ENCODE measurements at places on chromosomes 3 and 15. TPM values are rescaled to one million over a fixed set of nuclear protein-coding genes. Genes with fewer than 3 reads are reported as not detected.

GRCh38 chr3:146148468-146148931 is 12.5 kb downstream of the PLOD2 start:
- H3K4me1 ChIP-seq, result no peaks in the 10 kb centered on the region
- peaks cover 3% of the 10 kb centered on the region for H3K36me3 ChIP-seq
- DNase-seq, result no peak
- H3K4me3 ChIP-seq, result no peak overlapping the region
- no peaks in the 10 kb centered on the region for H3K27me3 ChIP-seq
- H3K27ac ChIP-seq, result no peak overlapping the region

DNA sequence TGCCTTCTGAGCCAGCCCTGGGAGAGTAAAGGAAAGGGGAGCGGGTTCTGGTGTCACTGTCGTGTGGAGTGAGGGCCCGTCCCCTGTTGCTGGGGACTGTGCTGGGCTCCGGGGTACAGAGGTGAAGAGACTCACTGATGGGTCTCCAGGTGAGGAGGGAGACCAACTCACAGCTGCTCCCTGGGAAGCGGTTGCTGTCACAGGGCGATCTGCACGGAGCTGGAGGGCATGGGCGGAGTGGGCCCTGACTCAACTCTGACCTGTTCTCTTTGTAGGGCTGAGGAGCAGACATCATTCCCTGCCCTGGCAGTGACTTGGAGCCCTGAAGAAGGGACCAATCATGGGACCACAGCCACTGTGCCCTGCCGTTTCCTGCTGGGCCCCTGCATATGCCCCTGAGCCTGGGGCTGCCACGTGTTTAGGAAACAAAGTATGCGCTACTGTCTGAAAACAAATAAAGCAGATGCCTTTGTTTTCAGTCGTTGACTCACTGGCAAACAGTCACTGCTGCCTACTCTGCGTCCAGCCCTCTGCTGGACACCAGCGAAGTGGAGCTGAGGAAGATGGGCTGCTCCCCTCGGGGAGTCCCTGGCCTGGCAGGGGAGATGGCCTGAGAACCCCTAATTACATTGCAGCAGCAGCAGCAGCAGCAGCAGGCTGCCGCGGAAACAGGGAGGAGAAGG is 22.9 kb upstream of the PLXNA1 start:
- no peak overlapping the region for H3K4me3 ChIP-seq
- DNase-seq, result no peak
- H3K27me3 ChIP-seq, result no peaks in the 10 kb centered on the region
- H3K36me3 ChIP-seq, result no peaks in the 10 kb centered on the region

GRCh38 chr15:55695432-55695831 is 47.5 kb downstream of the PRTG start:
- peaks cover 29% of the 10 kb centered on the region for H3K4me1 ChIP-seq
- H3K4me3 ChIP-seq, result no peak overlapping the region
- H3K36me3 ChIP-seq, result peaks cover 2% of the 10 kb centered on the region
- no peaks in the 10 kb centered on the region for H3K27me3 ChIP-seq
- peak; percentile 50 for DNase-seq

The THSD4 gene
- 20.7 TPM for total RNA-seq

DNA sequence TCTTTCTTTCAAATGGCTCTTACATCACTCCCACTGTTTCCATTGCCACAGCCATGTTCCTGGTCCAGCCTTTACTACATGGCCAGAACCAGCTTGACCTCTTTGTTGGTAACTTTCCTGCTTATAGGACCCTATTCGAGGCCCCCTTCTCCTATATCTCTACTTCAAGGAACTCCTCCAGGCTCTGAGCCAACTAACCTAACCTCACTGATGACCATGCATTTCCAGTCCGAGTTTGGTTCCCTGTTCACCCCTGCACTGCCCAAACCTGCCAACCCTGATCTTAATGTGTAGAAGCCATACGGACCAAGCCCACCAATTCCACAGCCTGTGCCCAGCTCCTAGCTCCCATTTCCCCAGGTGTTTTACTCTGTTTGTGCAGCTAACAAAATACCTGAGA is 38.4 kb upstream of the TIPARP start:
- no peak overlapping the region for H3K4me3 ChIP-seq
- no peak for DNase-seq
- H3K27ac ChIP-seq, result no peak overlapping the region
- no peaks in the 10 kb centered on the region for H3K27me3 ChIP-seq

DNA sequence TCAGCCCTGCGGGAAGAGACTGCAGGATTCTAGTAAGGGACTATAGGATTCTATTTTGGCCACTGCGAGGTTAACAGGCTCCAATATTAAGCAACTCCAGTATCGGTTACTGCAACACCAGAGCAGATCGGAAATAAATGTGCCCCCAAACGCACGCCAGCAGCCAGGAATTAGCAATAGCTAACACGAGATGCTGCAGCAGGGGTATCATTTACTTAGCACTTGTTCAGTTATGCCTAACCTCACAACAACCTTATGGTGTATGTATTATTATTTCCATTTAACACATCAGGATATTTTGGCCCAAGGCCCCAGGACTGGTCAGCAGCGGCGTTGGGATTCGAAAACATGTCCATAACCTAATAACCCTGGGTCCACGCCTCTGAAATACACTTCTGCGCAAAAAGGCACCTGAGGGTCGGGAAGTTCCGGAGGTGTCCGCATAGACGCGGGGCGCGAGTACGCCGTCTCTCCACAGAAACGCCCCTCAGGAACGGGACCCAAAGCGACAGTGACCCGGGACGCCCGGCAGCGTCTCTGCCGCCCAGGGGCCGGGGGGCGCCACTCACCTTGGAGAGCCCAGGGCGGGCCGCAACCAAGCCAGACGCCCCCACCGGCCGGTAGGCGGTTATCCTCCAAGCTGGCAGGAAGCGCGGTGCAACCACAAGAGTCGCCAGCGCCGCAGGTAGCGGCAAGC is 681 bp downstream of the PIK3CB start:
- no peaks in the 10 kb centered on the region for H3K4me1 ChIP-seq
- H3K36me3 ChIP-seq, result no peaks in the 10 kb centered on the region
- DNase-seq, result peak; percentile 20
- no peak overlapping the region for H3K27ac ChIP-seq
- peak overlapping the region; percentile 87 for H3K4me3 ChIP-seq

DNA sequence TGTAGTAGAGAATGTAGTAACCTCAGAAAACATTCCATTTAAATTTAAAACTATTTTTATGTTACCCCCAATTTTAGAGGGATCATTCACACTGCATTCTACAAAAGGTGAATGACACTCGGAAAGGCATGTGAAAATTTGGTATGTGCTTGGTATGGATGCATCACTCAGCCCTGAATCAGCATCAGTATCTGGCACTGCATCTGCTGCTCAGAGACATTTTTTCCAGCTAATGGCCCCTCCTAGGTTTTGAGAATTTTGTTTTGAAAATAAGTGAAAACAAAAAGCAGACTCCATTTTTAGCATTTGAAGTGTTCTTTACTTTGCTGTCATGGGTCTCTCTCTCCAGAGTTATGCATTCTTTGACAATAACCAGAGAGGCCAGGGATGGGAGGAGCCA is 15.6 kb upstream of the WWTR1 start:
- H3K27ac ChIP-seq, result no peak overlapping the region
- peaks cover 5% of the 10 kb centered on the region for H3K4me1 ChIP-seq
- no peak overlapping the region for H3K4me3 ChIP-seq

DNA sequence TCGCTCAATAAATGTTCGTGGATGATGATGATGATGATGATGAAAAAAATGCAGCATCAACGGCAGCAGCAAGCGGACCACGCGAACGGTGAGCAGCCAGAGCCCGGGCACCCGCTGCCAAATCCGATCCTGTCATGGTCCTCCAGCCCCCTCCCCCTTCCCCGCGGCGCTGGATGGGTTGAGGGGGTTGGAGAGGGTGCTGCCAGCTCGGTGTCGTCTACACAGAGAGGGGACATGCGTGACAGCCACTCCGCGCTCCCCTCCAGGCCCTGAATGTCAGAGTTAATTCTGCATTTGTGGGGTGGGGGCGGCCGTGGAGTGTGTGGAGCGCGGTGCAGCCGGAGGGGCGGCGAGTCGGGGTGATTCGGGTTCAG is 722 bp downstream of the CACNA1D start:
- H3K4me3 ChIP-seq, result no peak overlapping the region
- no peak for DNase-seq
- no peaks in the 10 kb centered on the region for H3K36me3 ChIP-seq
- H3K4me1 ChIP-seq, result no peaks in the 10 kb centered on the region
- H3K27ac ChIP-seq, result no peak overlapping the region

GRCh38 chr15:67533873-67534272 is 8.6 kb upstream of the MAP2K5 start:
- H3K36me3 ChIP-seq, result no peaks in the 10 kb centered on the region
- H3K27me3 ChIP-seq, result no peaks in the 10 kb centered on the region
- no peak overlapping the region for H3K27ac ChIP-seq
- no peak for DNase-seq
- peaks cover 19% of the 10 kb centered on the region for H3K4me1 ChIP-seq
- H3K4me3 ChIP-seq, result no peak overlapping the region

- H3K4me1 ChIP-seq, result peaks cover 21% of the 10 kb centered on the region
- H3K36me3 ChIP-seq, result no peaks in the 10 kb centered on the region
- H3K27ac ChIP-seq, result no peak overlapping the region
- H3K27me3 ChIP-seq, result no peaks in the 10 kb centered on the region
- DNase-seq, result no peak
These were observed 368.2 kb downstream of the PTPRG start for GRCh38 chr3:61929617-61930016.

DNA sequence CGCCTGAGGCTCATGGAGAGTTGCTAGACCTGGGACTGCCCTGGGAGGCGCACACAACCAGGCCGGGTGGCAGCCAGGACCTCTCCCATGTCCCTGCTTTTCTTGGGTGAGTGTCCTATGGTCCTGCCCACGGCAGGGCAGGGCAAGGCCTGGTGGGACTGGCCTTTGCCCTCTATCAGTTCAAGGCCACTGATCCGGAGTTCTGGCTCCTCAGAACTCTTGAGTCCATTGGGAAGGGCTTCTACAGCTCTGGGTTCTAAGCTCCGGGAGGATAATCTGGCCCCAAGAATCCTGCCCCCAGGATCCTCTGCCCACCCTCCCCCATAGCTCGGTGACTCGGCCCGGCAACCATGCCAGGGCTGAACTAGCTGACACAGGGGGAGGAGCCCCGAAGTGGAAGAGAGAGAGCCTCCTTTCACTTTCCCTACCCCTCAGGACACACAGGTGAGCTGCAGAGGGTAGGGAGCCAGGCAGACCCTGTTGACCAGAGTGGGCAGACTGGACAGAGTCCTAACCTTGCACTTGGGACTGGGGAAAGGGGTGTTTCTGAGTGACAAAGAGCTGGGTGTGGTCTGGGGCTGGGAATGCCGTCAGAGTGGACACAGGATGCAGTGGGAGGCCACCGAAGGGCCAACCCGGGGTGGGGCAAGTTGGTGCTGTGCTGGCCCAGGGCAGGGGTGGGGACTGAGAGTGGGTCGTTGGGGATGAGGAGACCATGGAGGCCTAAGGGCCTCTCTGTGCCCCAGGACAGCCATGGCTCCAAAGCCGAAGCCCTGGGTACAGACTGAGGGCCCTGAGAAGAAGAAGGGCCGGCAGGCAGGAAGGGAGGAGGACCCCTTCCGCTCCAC is 664 bp downstream of the PARP3 start:
- H3K27ac ChIP-seq, result peak overlapping the region; percentile 78
- H3K36me3 ChIP-seq, result no peaks in the 10 kb centered on the region

The GABRA5 gene
- total RNA-seq, result 0.61 TPM

GRCh38 chr15:57867970-57868798 is 161.7 kb downstream of the POLR2M start:
- H3K27ac ChIP-seq, result no peak overlapping the region
- no peak overlapping the region for H3K4me3 ChIP-seq
- DNase-seq, result no peak
- no peaks in the 10 kb centered on the region for H3K27me3 ChIP-seq

GRCh38 chr3:192864941-192865340 is 52.7 kb downstream of the MB21D2 start:
- H3K27me3 ChIP-seq, result no peaks in the 10 kb centered on the region
- H3K4me1 ChIP-seq, result peaks cover 39% of the 10 kb centered on the region
- H3K27ac ChIP-seq, result peak overlapping the region; percentile 74

The ELL3 gene
- total RNA-seq, result not detected

DNA sequence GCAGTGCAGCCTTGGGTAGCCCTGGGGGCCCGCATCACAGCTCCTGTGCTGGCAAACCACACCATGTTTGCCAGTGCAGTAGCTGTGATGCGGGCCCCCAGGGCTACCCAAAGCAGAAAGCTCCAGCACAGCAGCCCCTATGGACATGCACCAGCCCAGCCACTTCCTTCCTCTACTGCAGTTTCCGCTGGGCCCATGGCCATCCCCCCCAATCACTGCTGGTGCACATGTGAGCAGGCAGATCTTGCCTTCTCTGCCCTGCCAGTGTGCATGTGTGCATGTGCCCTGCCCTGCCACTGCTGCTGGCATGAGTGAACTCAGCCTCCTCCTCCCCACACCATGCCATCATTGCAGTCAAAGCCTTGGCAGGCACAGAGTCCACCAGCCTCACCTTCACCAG is 20.1 kb upstream of the MINAR1 start:
- peaks cover 3% of the 10 kb centered on the region for H3K4me1 ChIP-seq
- no peak for DNase-seq
- no peak overlapping the region for H3K4me3 ChIP-seq
- H3K27ac ChIP-seq, result no peak overlapping the region
- H3K27me3 ChIP-seq, result no peaks in the 10 kb centered on the region
- H3K36me3 ChIP-seq, result no peaks in the 10 kb centered on the region

DNA sequence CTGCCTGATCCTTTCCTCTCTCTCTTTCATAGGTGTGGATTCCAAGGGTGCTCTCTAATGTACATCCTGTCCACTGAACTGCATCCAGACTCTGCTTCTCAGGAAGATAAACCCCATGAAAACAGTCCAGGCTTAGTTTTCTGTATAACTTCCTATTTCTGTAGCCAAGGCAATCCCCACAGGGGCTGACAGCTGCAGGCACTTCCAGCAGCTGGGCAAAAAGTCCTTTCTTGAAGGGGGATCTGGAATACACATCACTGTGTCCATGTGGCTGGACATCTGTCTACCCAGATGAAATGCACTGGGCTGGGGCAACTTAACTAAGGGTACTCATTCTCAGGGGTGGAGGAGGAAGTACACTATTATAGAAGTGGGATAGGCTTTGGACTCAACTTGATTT is 72.2 kb downstream of the NR1D2 start:
- no peak overlapping the region for H3K4me3 ChIP-seq
- H3K27me3 ChIP-seq, result no peaks in the 10 kb centered on the region
- H3K27ac ChIP-seq, result no peak overlapping the region
- DNase-seq, result peak; percentile 91

GRCh38 chr3:160677459-160677881 is 510 bp downstream of the ARL14 start:
- no peak for DNase-seq
- no peaks in the 10 kb centered on the region for H3K4me1 ChIP-seq
- H3K27ac ChIP-seq, result no peak overlapping the region
- no peak overlapping the region for H3K4me3 ChIP-seq

DNA sequence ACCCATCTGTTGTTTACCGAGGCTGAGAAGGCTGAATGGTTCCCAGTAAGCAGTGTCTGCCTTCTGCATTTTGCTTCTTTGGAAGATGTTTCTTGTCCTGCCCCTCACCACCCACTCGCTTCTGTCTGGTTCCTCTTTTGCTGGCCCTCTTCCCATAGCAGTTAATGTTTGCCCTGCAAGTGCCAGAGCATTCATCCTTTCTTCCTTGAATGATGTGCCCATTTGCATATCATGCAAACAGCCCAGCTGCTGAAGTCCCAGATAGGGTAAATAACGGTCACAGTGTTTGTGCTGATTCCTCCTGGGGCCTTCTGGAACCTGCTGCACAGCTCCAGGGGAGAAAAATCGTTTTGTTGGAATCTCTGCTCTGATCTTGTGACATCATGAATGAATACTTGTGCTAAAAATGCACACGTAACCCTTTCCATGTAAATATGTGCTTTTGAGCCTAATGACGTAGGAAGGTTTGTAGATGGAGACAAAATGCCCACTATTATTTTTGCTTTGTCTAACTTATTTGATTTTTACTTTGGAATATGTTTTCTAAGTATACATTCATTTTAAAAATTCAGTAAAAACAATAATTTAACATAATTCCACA is 381.0 kb downstream of the SOX2 start:
- no peak overlapping the region for H3K27ac ChIP-seq
- no peak overlapping the region for H3K4me3 ChIP-seq
- H3K36me3 ChIP-seq, result no peaks in the 10 kb centered on the region
- H3K27me3 ChIP-seq, result no peaks in the 10 kb centered on the region
- no peak for DNase-seq

The AQP9 gene
- total RNA-seq, result 0.53 TPM
